ENCODE measurements at places on chromosomes 1 and 21.

DNA sequence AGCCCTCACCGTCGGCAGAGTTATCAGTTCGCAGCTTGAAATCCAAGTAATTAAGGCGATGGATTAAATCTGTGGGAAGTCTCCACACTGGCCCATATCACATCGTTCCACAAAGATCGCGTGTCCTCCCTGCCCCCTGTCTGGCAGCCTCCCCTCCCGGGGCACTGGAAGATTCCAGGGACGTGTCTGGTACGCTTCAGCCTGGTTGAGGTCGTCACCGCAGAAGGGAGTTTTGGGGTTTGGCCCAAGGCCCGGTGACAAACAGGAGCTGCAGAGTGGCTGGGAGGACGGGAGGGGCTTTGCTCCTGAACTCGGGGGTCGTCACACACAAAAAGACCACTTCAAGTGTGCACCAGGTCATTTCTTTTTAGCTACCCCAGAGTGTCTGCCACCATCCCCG is 51.1 kb downstream of the PRDM16 start:
- DNase-seq = no peak

- DNase-seq = no peak
Measured at GRCh38 chr1:85898861-85899260, 190.6 kb upstream of the ZNHIT6 start.

DNA sequence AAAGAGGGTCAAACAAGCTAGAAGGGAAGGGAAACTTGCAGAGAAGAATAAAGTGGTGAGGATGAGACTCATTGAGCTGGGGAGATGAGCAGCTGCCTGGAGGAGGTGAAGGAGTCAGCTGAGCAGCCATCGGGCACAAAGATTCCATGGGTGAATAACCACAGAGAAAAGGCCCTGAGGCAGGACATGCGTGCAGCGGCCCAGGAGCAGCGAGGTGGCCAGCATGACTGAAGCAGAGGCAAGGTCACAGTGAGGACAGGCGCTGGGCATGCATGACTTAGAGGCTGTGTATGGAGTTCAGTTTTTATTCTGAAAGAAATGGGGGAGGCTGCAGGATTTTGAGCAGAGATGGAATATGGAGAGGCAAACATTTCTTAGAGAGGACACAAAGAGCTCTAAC is 24.9 kb downstream of the OLFML2B start:
- DNase-seq = no peak

GRCh38 chr1:121458291-121459048 is 273.7 kb downstream of the SRGAP2C start:
- no peak for DNase-seq

GRCh38 chr1:41776891-41777441 is 141.8 kb downstream of the HIVEP3 start:
- no peak for DNase-seq
